ENCODE measurements at places on chromosomes 1 and 21. TPM values are rescaled to one million over a fixed set of nuclear protein-coding genes. Genes with fewer than 3 reads are reported as not detected.

The RNU1-2 gene
- under 0.01 TPM for total RNA-seq

The RHBDL2 gene
- total RNA-seq: 0.10 TPM

The ICOSLG gene
- total RNA-seq: 0.13 TPM

The ADAMTS5 gene
- 12.3 TPM for total RNA-seq

The TMEM52 gene
- total RNA-seq: 0.61 TPM

The SLAMF7 gene
- total RNA-seq: not detected

The PTGER3 gene
- total RNA-seq: not detected

The PTCH2 gene
- total RNA-seq: 1.8 TPM

The DENND2C gene
- 1.7 TPM for total RNA-seq

The ZFP69B gene
- total RNA-seq: 6.2 TPM

The FMO2 gene
- total RNA-seq: not detected

The IQCC gene
- 6.1 TPM for total RNA-seq

The HES3 gene
- not detected for total RNA-seq

The ZNF683 gene
- total RNA-seq: not detected

The PTGFR gene
- total RNA-seq: not detected

The LCE2A gene
- total RNA-seq: not detected

The HSD3B1 gene
- not detected for total RNA-seq

The TSNAX gene
- total RNA-seq: 46.1 TPM

The ATP1A4 gene
- not detected for total RNA-seq
